ENCODE measurements at places on chromosomes 16 and 17.
A peak's percentile ranks its signal among the peaks of the same experiment; 100 is the strongest.

DNA sequence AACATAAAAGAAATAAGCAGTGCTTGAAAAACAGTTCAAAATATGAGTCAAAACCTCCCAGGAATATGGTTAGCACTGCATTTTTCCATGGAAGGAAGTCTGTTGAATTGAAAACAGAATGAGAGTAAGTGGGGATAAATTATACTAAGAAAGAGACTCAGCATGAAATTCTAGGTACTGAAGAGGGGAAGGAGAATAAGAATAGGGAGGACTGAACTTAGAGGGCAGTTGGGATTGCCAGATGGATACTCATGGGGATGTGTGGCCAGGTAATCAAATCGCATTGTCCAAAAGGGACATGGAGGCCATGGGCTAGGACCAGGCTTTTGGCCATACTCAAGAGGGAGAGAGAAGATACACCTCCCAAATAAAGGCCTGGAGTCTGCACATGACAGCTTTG lies 247.9 kb downstream of the CDH13 start:
- DNase-seq = no peak

DNA sequence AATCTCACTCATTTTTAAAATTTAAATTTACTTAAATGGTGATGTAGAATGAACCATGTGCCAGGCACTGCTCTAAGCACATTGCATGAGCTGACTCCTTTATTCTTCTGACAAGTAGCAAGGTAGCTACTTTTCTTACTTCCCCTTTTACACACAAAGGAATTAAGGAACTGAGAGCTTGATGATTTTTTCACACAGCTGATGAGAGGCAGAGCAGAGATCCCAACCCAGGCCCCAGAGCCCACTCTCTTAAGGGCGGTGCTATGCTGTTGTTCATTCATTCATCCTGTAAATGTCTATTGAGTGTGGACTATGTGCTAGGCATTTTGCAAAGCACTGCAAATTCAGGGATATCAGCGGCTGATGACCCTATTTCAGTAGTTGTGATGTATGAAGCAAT lies 17.9 kb downstream of the SEC14L5 start:
- peak; percentile 35 for DNase-seq

DNA sequence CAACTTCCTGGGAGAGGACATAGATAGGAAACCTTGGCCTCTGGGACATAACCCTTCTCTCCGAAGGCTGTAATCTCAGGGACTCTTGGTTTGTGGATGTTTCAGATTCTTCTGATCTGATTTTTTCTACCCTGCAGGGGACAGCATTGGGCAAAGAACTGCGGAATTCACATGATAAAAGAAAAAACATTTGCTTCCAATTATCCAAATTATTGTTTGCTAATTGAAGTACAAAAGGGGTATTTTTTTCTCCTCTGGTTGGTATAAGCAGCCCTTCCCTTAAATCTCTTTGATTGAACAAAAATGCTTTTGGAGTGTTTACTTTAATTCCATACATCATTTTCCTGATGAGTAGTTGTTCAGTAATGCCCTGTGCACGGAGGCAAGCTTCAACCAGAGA lies 251.7 kb upstream of the IRX3 start:
- DNase-seq = no peak

GRCh38 chr17:57911834-57912673 lies 43.2 kb downstream of the CUEDC1 start:
- DNase-seq = no peak

DNA sequence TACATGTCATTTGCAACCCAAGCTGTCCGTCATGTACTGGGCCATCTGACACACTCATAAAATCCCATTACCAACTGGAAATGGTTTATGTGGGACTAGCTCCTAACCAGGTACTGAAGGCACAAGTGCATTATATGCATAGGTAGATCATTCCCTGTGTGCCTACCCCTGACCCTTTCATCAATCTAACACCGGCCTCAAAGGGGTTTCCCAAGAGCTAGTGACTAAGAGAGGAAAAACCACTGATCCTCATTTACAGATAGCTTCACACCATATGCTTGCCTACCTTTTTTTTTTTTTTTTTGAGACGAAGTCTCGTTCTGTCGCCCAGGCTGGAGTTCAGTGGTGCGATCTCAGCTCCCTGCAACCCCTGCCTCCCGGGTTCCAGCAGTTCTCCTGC lies 449.8 kb downstream of the SLC39A11 start:
- no peak for DNase-seq

DNA sequence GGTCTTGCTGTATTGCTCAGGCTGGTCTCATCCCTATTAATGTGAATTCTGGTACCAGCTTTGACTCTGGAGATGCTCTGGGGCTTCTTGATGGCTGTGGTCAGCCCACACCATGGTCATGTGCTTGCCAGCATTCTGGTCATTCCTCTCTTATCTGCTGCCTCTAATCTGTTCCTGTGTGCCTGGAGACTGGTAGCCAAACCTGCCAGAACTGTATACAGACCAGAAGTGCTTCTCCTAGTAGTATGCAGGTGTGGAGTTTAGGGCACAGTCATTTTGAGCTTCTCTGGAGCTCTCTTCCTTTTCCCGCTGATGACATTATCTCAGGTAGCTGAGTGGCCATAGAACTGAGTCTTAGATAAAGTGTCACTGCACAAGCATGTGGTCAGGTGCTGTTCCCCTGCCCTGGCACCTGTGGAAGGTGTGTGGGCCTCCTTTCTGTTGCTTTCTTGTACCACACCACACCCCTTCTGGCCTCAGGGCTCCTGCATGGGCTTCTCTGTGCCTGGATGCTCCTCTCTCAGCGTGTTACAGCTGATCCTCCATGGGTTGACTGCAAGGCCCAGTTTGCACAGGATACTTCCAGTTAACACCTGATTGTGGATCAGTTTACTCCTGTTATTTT lies 162.7 kb downstream of the SPECC1 start:
- DNase-seq = no peak

GRCh38 chr16:50677351-50677750 lies 3.8 kb downstream of the SNX20 start:
- no peak for DNase-seq

DNA sequence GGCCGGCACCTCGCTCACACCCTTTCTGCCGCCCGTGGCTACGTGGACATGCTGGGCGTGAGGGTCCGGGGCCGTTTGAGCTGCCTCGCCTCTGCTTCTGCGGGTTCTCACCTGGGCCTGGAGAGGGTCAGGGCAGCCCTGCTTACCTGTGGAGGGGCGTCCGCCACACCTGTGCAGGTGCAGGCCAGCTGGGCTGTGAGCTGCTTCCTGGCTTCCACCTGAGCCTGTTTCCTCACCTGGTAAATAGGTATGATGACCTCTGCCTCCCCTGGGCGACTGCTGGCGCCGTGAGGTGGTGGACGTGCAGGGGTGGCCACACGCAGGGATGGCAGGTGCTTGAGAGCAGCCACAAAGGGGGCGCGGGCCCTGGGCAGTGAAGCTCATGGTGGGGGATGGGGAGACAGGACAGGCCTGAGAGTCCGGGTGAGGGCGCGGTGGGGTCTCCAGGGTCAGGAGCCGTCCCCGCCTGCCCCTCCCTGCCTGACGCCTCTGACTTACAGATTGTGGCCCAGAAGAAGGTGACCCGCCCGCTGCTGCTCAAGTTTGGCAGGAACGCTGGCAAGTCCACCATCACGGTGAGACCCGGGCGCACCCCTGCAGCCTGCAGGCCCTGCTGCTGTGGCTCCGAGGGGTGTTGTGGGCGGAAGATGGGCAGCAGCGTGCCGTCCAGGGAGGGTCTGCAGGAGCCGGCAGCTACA lies 7.8 kb downstream of the CPNE7 start:
- no peak for DNase-seq

DNA sequence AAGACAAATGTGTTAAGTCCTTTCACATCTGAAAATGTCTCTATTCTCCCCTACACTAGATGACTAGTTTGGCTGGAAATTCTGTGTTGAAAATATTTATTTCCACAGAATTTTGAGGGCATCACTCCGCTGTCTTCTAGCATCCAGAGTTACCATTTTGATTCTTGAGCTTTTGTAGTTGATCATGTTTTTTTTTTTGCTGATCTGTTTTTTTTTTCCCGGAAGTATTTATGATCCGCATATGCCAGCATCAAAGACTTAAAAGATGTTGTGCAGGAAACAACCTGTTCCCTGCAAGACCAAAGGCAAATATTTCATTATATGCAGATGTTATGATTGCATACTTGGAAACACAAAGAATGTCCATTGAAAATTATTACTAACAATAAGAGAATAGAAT lies 16.7 kb downstream of the OR1D5 start:
- no peak for DNase-seq

DNA sequence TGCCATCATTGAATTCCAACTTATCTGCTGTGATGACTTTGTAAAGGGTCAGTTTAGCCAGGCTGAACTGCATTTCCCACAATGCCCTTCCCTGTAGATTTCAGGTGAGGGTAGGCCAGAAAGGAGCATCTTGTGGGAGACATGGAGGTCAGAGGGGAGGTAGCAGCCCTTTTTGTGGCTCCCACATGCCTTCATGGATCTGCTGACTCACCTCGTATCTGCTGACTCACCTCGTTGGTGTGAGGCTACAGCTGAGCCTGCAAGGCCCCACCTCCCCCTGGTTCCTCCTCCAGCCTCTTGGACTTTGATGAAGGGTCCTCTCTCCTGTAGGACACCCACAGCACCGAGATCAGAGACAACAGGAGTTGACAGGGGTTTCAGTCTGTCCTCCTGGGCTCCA lies 102.5 kb downstream of the SALL1 start:
- no peak for DNase-seq

GRCh38 chr17:62911114-62911513 lies 54.9 kb upstream of the TANC2 start:
- no peak for DNase-seq

GRCh38 chr17:66779237-66779606 lies 55.7 kb upstream of the CACNG5 start:
- no peak for DNase-seq

GRCh38 chr16:28538733-28539596 lies at the start of gene NUPR1:
Gene NUPR1 (minus strand): TSS chr16:28538974. CDS start chr16:28538907, 67 bp downstream.
- DNase-seq = no peak

DNA sequence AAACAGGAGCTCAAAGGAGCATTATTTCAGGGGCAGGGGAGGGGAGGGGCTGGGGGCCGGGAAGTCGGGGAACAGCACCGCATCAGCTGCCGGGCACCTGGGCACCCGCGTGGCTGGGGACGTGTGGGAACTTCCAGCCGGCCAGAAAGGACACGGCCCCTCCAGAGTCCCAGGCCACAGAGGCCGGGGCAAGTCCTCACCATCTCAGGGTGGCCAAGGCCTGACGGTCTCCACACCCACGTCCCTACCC lies 1.1 kb downstream of the PGAP6 start:
- no peak for DNase-seq
